Spleen (tissue), 13 donors: ENCODE measurements at places on chromosomes 3 and 15. TPM values are rescaled to one million over a fixed set of nuclear protein-coding genes. Genes with fewer than 3 reads are reported as not detected.

DNA sequence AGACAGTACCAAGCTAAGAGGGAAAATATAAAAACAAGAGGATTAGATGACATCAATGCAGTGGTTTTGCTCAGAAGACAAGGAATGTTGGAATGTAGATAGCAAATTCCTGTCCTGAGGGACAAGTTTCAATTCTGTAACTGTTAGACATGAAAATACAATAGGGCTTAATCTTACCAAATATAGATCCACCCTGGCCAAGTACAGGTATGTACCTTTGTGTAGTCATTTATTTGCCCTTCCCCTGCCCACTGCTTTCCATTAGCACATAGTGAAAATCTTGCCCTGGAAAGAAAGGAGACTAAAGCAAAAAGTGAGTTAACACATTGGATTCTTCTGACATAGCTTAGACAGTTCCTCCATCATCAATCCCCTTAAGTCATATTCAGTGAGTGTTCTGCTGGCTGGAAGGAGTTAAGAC lies 389.0 kb upstream of the THBS1 start:
- no peaks in the 10 kb centered on the region for H3K36me3 ChIP-seq
- no peaks in the 10 kb centered on the region for H3K4me1 ChIP-seq
- no peak overlapping the region for H3K4me3 ChIP-seq
- H3K27ac ChIP-seq = no peak overlapping the region
- H3K27me3 ChIP-seq = no peaks in the 10 kb centered on the region

DNA sequence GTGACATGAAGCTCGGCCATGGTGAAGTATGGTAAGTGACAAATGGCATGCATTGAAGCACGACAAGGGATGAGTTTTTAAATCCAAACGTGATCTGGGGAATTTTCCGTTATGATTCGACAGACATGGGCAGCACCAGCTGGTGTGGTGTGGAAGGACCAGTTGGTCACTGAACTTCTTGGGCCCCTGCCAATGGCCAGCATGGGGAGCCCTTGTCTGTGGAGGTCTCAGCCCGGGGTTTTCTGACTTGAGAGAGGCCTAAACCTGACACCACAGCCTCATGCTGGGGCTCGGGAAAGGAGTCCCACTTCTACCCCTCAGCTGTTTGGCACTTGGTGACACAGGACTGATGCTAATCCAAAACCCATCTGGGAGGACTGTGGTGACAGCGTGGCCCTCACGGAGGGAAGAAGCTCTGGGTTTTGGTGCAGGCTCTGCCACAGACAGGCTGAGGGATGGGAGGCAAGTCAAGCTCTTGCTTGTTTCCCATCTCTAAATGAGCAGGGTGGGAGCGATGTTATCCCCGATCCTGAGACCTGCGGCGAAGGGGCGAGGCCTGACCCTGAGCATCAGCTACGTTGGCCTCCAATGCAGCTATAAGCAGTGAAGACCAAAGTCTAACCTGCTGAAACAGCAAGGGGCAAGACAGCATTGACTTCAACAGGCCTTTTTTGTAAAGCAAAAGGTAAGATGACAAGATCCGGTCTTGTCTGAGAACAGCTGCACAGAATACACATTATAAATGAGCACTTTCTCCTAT lies 69.5 kb downstream of the ATP1B3 start:
- no peaks in the 10 kb centered on the region for H3K27me3 ChIP-seq
- H3K27ac ChIP-seq = no peak overlapping the region
- H3K4me3 ChIP-seq = no peak overlapping the region
- H3K4me1 ChIP-seq = peaks cover 3% of the 10 kb centered on the region

GABRR3 gene
- polyA plus RNA-seq = not detected

DNA sequence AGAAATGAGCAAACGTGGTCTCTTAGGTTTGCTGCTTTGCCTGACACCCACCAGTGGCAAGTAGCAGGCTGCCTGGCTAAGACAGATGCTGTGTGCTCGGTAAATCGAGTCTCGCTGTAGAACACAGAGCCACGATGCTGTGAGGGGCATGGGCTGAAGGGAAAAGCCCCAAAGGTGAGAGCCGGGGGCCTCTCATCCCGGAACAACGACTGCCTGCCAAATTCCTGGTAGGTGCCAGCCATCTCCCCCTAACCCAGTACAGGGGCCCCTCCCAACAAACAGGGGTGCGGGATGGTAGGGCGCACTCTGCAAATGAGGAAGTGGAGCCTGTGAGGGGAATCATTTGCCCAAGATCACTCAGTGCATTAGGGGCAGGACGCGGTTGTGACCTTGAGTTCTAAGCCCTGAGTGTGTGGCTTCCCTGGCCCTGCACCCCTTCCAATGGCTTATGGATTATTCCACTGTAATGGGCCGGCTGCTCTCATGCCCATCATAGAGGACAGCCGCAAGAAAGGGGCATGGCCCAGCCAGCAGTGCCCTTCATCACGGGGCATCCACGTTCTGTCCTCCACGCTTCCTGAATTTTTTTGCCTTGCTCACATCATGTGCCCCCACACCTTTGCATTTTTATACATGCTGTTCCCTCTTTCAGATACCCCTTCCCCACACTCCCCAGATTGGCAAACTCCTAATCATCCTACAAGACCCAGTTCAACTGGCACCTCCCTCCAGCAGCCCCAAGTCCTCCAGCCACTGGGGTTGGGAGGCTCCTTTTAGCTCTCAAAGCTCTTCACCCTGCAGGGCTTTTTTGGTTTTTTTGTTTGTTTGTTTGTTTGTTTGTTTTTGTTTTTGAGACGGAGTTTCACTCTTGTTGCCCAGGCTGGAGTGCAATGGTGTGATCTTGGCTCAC lies 125.4 kb downstream of the NUP210 start:
- no peaks in the 10 kb centered on the region for H3K36me3 ChIP-seq
- H3K4me1 ChIP-seq = no peaks in the 10 kb centered on the region
- peak; percentile 47 for DNase-seq

DNA sequence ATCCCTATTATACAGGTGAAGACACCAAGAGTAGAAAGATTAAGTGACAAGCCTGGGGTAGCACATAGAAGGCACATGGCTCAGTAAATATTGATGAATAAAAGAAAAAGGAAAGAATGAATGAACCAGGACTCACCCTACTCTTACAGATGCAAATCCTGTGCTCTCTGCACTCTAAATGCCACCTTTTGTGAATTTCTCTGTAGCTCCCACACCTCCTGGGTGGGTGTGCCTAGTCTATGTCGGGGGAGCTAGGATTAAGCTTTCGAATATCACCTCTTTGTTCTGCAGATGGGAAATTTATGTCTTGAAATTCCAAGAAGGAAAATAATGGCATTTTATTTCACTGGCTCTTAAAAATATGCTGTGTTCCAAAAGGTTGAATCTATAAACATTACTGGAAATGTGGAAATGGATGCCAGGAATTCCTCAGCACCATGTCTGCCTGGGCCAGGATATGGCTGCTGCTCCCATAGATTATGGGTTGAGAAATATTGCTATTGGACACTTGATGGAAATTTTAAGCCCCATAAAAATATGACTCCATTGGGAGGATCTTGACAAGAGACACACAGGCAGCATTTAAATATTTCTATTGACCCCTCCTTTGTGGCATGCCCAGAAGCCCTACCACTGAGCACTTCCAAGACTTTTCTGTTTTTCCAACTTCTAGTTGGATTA lies 43.3 kb downstream of the CCNB2 start:
- H3K27me3 ChIP-seq = no peaks in the 10 kb centered on the region
- peaks cover 87% of the 10 kb centered on the region for H3K36me3 ChIP-seq
- no peak overlapping the region for H3K27ac ChIP-seq

CCR5 gene
- 2.0 TPM for polyA plus RNA-seq

SCAMP5 gene
- 3.8 TPM for polyA plus RNA-seq

CLDN18 gene
- not detected for polyA plus RNA-seq

DNA sequence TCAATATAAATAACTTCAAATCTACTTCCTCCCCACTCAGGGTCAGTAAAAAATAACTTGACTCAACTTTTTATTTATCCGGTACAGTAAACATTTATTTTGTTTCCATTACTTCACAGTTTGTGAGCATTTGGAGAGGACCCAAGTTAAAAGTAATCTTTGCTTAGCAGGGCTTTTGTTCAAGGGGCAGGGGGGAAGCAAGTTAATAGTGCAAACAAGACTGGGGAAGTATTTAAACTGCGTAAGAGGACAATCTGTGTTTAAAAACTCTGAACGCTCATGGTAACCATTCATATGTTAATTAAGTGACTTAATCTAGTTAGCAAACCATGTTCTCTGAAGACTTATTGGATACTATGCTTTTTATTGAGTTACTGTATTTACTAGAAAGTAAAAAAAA lies 346.2 kb downstream of the SLC9A9 start:
- no peaks in the 10 kb centered on the region for H3K4me1 ChIP-seq
- no peak overlapping the region for H3K27ac ChIP-seq
- H3K36me3 ChIP-seq = no peaks in the 10 kb centered on the region
- no peak for DNase-seq
- H3K27me3 ChIP-seq = no peaks in the 10 kb centered on the region

GRCh38 chr3:58688574-58688973 lies 22.0 kb upstream of the FAM3D start:
- no peak overlapping the region for H3K27ac ChIP-seq
- H3K36me3 ChIP-seq = no peaks in the 10 kb centered on the region
- H3K4me3 ChIP-seq = no peak overlapping the region
- no peaks in the 10 kb centered on the region for H3K27me3 ChIP-seq
- no peaks in the 10 kb centered on the region for H3K4me1 ChIP-seq

GNAT1 gene
- not detected for polyA plus RNA-seq

ADGRG7 gene
- polyA plus RNA-seq = not detected

DNA sequence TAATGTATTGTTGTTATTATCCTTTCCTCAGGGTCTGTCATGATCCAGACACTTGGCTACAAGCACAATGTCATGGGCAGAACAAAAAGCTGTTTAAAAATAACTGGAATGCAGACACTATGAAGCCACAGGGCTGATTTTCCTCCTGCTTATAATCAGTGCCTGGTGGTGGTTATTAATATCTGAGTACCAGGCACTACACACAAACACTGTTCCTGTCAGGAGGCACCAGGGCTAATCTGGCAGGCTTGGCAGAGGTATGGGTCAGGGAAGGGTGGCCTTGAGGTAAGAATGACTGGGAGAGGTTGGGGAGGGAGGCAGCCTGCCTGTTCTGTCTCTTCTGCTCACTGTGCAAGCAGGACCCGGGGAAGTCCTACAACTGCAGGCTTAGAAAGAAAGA lies 67.2 kb downstream of the WDR76 start:
- H3K4me1 ChIP-seq = no peaks in the 10 kb centered on the region
- no peak for DNase-seq
- no peak overlapping the region for H3K4me3 ChIP-seq
- H3K27me3 ChIP-seq = no peaks in the 10 kb centered on the region
- H3K27ac ChIP-seq = no peak overlapping the region
- H3K36me3 ChIP-seq = no peaks in the 10 kb centered on the region

DNA sequence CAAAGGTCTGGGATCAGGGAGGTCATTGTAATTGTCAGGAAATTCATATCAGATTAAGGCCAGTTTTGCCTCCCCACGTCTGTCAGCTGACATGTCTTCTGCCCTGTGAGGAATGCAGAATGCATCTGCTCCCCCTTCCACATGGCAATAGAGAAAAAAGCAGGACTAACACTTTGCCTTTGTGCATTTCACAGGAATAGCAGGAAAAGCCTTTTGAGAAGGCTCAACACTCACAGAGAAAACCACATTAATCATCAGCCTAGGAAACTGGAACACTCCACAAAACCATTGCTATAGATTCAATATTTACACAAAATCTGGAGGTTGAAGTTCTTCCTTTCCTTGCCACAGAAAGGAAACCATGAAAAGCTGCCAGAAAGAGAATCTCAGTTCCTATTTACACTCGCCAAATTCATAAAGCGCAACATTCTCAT lies 165.2 kb upstream of the HES1 start:
- DNase-seq = no peak
- H3K27ac ChIP-seq = no peak overlapping the region
- H3K36me3 ChIP-seq = no peaks in the 10 kb centered on the region

DNA sequence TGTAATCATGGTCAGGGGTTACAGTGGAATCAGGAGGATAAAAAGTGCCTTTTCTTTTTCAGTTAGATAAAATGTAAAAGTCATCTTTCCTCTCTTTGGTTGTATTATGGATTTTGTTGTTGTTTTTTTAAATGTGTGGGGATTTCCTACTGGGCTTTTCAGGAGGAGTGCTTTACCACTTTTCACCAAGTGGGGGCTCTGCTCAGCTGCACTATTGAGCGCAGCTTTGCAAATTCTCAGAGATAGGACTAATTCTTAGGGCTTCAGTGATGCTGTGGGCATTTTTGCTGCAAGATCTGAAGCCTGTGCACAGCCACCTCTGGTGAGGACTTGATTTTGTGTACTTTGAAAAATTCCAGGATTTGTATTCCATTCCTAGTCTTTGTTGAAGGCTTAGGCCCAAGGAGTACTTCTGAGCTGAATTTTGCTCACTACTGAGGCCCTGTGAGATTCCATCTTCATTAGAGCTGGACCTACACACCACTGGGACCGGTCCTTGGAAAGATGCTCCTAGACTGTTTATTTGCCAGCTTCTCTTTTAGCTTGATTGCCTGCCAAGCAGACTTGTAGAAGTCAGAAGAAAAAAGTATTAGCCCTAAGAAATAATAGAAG lies 7.5 kb downstream of the GNB5 start:
- H3K27ac ChIP-seq = no peak overlapping the region
- peaks cover 22% of the 10 kb centered on the region for H3K4me1 ChIP-seq
- no peaks in the 10 kb centered on the region for H3K27me3 ChIP-seq
- no peak for DNase-seq

DNA sequence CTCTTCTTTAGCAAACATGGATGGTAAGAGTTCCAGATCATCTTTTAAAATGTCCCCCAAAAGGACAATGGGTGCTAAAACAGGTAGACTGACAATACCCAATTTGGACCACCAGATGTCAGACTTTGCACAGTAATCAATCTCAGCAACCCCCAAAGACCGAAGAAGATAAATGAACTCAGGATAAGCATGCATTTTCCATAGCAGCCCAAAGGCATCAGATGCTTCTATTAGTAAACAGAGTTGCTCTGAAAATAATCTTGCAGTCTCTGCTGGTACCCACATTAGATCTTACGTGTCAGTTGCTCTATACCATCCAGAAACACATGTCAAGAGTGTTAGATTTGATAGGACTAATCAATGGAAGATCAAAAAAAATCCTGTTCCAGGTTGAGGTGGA lies 20.6 kb downstream of the MYH15 start:
- no peaks in the 10 kb centered on the region for H3K4me1 ChIP-seq
- no peak for DNase-seq
- no peak overlapping the region for H3K27ac ChIP-seq
- no peak overlapping the region for H3K4me3 ChIP-seq
- no peaks in the 10 kb centered on the region for H3K36me3 ChIP-seq
- no peaks in the 10 kb centered on the region for H3K27me3 ChIP-seq

GRCh38 chr3:117997201-117998049 lies 1037.2 kb downstream of the IGSF11 start:
- no peak overlapping the region for H3K27ac ChIP-seq
- peak; percentile 87 for DNase-seq
- no peaks in the 10 kb centered on the region for H3K36me3 ChIP-seq
- H3K4me1 ChIP-seq = peaks cover 6% of the 10 kb centered on the region
- peak overlapping the region; percentile 32 for H3K4me3 ChIP-seq

DNA sequence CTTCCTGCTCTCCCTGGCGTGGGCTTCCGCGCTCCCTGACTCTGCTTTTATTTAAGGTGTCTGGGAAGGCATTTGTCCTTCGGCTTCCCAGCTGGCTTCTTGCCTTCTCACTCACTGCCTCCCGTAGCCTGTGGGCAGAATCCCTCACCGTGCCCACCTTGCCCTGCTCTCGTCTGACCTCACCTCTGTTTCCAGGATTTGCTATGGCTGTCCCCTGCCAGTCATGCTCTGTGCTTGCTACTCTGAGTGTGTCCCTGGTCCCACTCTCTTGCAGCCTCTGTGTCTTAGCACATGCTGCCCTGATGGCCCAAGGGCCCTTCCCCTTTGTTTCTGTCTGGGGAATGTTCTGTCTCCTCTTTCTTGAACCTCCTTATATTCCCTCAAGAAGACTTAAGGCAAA lies 26.2 kb downstream of the LPP start:
- H3K4me3 ChIP-seq = no peak overlapping the region
- H3K36me3 ChIP-seq = no peaks in the 10 kb centered on the region
- H3K4me1 ChIP-seq = peaks cover 7% of the 10 kb centered on the region
- H3K27ac ChIP-seq = peak overlapping the region; percentile 44
- no peak for DNase-seq
